ENCODE measurements at places on chromosomes 2 and 18.

DNA sequence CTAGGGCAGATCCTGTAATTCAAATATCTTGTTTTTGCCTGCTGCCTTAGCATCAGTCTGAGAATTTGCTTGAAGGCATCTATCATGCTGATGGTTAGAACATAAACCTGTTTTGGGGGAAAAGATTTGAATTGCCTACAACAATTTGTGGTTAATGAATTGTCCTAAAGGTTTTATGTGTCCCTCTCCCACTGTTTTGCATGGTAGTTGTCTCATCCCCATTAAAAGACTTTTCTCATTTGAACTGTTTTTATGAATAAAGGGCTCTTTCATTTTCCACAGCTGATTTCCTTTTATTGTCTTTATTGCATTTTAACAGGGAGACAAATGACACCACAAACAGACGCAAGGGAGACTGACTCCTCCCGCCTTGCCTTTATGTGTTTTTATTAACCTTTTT is 275.6 kb downstream of the PIK3C3 start:
- DNase-seq: no peak

DNA sequence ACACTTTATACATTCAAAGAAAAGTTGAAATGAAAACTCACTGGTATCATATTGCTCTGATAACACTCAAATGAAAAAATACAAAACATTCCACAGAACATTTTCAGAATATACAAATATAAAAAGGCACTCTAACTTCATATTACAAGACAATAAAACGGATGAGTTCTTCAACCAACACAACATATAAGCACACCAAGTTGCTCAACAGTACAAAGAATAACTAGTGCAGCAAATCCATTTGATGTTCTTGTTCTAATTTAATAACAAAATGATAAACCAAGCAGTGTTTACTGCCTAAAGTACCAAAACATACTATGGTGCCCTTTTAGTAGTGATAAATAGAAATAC is 60.8 kb upstream of the PGAP1 start:
- no peak for DNase-seq

- DNase-seq: no peak
Observed at GRCh38 chr18:34862561-34862960, 152.5 kb downstream of the DTNA start.

DNA sequence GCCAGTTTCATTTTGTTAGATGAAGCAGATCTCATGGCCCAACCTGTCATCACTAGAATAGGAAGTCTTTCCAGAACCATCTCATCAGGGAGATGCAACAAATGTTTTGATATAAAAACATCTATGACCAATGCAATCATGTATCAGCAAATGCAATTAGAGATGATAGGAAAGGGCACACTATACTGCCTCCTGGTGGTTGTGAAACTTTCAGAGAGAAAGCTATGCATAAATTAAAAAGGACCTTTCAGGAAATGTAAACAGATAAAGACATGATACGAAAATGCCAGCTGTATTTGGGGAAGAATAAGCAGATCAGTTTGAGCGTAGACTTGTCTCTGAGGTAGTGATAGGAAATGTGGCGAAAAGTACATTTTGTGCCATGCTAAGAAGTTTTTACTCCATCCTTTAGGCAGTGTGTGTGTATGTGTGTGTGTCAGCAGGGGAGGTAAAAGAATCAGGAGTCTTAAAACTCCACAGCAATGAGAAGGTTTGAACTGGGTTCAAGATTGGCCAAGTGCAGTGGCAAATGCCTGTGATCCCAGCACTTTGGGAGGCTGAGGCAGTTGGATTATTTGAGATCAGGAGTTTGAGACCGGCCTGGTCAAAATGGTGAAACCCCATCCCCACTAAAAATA is 479.3 kb downstream of the CPS1 start:
- no peak for DNase-seq

GRCh38 chr2:42918671-42919318 is 126.4 kb upstream of the HAAO start:
- DNase-seq: no peak

GRCh38 chr2:43347746-43348145 is 121.3 kb upstream of the ZFP36L2 start:
- DNase-seq: no peak

GRCh38 chr2:64331114-64331645 is 122.8 kb upstream of the LGALSL start:
- no peak for DNase-seq

DNA sequence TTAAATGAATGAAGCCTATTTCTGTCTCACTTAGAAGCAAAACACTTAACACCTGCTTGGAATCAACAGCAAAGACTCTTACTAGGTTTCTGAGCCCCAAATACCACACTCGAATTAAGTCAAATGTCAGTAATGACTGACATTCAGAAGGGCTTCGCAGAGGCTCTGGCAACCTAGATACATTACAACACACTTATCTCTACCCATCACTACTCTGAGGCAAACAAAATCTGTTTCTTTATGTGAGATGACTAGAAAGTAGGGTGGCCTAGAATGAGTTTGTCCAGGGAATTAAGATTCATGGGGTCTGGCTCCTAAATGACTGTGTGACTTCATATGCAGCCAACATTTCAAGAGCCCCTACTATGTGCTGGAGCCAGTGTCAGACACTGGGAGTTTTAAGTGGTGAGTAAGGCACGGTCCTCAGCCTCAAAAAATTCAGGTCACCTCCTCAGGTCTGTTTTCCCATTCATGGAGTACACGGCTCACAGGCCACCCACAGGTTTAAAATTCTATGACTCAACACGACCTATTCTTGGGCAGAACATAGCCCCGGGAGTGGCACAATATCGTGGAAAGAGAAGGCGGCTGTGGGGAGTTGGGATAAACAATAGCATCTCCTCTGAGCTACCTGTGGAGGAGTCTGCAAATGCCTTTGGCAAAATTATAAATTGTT is 150.3 kb upstream of the ZFP36L2 start:
- no peak for DNase-seq

- no peak for DNase-seq
Observed at GRCh38 chr18:48440924-48441323, 31.7 kb upstream of the ZBTB7C start.

- DNase-seq: no peak
Observed at GRCh38 chr18:60329131-60329530, 43.4 kb downstream of the MC4R start.

Measured in activated T-cell treated with anti-CD3 and anti-CD28 coated beads, Interleukin-2, amount 50 U/mL, for 72 hours (primary cell).